CD4-positive, alpha-beta T cell (primary cell): ENCODE measurements at places on chromosomes 5 and 9.

DNA sequence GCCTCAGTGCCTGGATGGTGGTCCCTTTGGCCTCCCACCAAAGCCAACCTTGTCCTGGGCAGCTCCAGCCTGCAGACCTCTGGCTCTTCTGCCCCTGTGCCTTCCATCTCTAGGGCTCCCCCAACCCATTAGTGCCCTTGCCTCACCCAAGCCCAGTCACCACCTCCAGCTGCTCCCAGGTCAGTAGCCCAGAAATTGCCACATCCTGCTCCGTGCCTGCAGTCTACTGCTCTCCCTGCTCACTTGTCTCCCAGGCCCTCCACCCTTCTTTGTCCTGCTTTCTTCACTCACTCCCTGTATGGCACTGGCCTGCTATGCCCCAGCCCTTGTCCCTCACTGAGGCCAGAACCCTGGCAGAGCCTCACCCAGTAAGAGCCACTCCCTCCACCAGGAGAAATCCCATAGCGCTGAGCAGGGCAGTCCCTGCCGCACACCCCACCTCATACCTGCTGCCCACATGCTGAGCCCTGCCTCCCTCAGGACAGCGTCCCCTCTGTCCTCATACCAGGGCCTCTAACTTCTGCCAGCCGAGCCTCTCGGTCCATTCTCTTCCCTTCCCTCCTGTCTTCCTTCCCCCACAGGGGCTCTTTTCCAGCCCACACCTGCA lies 44.4 kb downstream of the JADE2 start:
- DNase-seq = no peak

- DNase-seq = no peak
These were observed 607.6 kb downstream of the EBF1 start for GRCh38 chr5:158492136-158492535.

DNA sequence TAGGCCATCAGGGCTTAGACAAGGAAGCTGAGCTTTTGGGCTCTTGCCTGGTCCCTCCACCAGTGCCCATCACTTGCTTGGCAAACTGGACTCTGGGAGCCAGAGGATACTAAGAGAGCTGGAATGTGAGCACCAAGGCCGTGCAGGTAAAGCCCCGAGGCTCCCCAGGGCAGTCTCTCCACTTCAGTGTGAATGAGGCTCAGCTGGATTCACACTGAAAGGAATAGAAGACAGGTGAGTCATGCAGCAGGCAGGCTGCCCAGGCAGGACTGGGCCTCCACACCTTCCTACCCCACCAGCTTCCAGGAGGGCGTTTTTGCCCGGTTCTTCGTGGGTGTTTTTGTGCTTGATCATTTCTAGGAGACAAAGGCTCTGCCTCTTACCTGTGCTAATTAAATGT lies 7.3 kb upstream of the CTSV start:
- no peak for DNase-seq

- peak; percentile 69 for DNase-seq
These were observed 1.3 kb downstream of the CD74 start for GRCh38 chr5:150411245-150411979.

- DNase-seq = no peak
These were observed 38.4 kb upstream of the SMIM15 start for GRCh38 chr5:61200582-61201155.

DNA sequence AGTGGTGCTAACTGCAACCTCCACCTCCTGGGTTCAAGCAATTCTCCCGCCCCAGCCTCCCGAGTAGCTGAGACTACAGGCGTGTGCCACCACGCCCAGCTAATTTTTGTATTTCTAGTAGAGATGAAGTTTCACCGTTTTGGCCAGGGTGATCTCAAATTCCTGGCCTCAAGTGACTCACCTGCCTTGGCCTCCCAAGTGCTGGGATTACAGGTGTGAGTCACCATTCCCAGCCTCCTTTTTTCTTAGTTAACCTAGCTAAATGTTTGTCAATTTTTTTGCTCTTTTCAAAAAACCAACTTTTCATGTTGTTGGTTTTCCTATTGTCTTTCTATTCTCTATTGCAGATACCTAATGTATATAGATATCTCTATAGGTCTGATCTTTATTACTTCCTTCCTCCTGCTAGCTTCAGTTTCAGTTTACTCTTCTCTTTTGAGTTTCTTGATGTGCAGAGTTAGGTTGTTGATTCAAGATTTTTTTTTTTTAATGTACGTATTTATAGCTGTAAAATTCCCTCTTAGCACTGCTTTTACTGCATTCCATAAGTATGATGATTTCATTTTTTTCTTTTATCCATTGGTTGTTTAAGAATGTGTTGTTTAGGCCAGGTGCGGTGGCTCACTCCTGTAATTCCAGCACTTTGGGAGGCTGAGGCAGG lies 32.9 kb downstream of the FGD3 start:
- no peak for DNase-seq

- no peak for DNase-seq
These were observed 168.2 kb downstream of the DAB2IP start for GRCh38 chr9:121819428-121820231.

DNA sequence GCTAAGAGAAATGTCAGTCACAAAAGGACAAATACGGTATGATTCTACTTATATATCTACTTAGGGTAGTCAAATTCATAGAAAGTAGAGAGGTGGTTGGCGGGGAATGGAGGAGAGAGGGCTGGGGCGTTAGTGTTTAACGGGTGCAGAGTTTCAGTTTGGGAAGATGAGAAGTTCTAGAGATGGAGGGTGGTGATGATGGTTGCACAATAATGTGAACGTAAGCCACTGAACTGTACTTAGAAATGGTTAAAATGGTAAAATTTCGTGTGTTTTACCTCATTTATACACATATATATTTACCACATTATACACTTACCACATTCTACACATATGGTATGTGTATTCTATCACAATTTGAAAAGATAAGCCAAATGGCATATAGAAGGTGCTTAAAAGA lies 35.7 kb downstream of the LSM11 start:
- no peak for DNase-seq

GRCh38 chr5:173499471-173500212 lies 116.8 kb downstream of the BOD1 start:
- no peak for DNase-seq

DNA sequence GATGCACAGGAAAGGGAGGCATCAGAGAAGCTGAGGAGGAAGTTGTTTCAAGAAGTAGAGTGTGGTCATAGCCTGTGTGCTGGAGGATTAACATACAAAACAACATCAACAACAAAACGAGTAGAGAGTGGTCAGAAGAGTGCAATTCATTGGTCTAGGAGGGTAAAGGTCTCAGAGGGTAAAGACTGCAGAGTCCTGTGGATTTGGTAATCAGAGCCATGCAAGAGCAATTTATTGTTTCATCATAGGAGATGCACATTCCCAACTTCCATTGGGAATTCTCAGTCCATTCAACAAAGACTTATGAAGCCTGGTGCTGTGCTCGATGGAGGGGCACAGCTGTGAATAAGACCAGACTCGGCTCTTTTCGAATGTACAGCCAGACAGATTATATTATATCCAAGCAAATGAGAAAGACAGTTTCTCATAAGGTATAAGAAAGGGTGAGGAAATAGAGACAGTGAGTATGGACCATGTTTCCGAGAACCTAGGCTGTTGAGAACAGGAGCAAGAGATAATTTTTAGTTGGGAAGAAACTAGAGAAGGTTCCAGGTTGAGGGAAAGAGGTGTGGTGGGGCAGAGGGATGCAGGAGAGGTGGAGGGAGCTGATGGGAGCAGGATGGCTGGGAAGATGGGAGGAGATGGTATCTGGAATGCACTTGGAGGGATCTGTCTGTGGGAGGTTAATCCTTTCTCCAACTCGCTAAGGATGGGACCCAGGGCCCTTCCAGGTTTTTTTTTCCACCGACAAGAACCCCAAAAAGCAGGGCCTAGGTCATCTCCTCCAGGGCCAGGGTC lies 7.9 kb upstream of the MYORG start:
- no peak for DNase-seq

GRCh38 chr5:138676556-138677193 lies 76.5 kb upstream of the CTNNA1 start:
- DNase-seq = no peak

DNA sequence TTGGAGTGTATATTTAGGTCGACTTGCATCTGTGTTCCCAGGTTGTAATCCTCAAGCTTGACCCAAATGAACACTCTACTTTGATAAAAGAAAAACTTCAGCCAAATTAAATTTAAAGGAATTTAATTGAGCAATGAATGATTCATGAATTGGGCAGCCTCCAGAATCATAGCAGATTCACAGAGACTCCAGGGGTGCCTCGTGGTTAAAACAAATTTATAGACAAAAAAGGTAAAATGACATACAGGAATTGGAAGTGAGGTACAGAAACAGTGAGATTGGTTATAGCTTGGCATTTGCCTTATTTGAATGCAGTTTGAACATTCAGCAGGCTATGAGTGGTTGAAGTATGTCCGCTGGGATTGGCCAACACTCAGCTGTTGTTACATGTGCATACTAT lies 21.6 kb upstream of the SPATA31D4 start:
- DNase-seq = no peak

- no peak for DNase-seq
These were observed 539.9 kb downstream of the BRINP1 start for GRCh38 chr9:118829334-118829733.

DNA sequence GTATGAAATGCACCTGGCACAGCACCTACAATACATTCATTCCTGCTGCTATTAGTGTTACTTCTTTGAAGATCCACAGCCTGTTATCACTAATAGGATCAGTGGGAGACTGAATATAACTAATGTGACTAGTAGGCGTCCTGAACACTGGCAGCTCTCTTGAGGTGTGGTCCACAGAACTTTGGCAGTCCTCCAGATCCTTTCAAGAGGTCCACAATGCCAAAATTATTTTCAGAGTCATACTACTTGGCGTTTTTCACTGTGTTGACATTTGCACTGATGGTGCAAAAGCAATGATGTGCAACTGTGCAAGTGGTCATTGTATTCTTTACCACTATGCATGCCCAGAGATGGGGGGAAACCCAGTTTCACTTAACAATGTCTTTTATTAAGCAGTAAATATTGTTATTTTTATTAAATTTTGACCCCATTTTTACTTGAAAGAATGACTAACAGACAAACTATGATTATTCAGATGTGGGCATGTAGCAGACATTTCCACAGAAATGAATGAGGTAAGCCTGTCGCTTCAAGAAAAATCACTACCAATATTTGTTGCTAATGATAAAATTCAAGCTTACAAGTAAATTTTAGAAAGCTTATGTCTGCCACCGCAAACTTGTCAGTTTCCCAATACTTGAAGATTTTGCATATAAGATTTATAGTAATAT lies 48.9 kb downstream of the ADRB2 start:
- DNase-seq = no peak

DNA sequence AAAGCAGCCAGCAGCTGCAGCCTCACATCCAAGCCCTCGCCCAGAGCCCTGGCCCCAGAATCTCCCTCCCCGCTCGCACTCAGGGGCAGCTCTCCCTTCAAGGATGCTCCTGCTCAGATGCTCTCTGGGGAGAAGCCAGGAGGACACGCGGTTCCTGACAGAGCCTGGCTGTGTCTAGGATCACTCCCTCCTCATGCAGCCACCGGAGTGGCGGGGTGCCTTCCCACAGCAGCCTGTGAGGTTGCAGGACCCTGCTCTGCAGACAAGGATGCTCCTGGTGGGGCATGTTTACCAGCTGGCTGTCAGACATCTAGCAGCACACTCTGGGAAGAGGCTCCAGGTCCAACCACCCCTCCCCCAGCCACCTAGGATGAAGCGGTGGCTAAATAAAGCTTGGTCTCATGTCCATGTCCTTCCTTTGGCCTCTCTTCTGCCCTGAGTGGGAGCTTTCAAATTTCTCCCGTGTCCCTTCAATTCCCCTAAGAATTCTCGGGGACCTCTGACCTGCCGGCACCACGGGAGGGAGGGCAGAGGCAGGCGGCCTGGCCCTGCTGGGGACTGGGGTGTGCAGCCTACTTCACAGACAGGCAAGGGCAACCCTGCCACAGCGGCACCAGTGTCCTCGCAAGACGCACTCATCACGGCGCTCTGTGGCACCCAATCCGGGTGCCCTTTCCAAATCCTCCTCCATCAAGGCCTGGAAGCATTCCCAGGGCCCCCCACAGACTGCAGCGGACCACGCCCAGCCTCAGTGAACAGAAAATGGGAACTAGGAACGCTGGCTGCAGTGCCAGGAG lies 88.3 kb upstream of the SARDH start:
- no peak for DNase-seq

- DNase-seq = no peak
These were observed 64.0 kb upstream of the PPP1R26 start for GRCh38 chr9:135415586-135415985.

- no peak for DNase-seq
These were observed 195.5 kb upstream of the CLINT1 start for GRCh38 chr5:158054223-158055110.
